ENCODE measurements at places on chromosomes 3 and 15.

DNA sequence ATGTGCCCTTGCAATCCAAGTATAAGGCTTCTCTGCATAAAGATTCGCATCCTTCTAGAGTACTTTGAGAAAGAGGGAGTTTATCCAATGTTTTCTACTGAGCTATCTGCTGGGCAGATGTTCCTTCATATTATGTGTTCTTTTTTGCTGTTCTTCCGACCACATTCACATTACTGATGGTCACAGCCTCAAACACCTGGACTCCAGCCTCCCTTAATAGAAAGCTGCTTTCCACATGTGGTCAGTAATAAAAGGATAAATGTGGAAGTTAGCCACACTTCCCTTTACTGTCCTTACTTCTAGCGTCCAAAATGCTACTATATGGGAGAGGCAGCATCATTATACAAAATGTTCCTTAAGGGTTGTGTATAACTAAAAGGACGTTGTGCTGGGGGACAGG lies 116.9 kb downstream of the CD47 start:
- DNase-seq: no peak

- no peak for DNase-seq
These were observed 49.3 kb downstream of the CEP152 start for GRCh38 chr15:48761393-48762158.

- no peak for DNase-seq
These were observed 32.4 kb downstream of the MEGF11 start for GRCh38 chr15:66221126-66221525.

DNA sequence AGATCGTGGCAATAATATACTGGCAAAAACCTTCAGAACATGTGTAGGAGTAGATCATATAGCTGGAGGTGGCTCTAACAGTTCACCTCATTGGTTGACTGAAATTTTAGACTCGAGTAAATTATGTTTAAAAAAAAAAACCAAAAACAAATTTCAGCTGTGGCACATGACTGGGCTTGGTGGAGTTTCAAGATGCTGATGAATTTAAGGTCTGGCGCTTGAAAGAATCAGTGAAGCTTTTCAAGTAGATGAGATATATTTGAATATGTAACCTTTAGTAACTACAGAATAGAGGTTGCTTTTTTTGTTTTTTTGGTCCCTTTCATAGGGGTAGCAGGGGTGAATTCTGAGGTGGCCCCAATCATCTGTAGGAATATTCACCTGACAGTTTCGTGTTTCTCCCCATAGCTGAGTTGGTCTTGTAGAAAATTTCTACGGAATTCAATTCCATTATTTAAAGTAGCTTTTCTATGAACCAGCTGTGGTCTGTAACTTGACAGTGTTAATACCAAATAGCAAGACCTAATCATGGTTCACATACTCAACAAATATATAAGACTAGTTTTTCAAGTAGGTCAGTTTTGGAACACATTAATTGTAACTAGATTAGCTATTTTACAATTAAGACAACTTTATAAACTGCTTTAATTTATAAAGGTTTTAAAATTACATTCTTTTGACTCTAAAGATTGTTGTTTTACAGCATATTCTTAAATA lies 65.6 kb downstream of the MAP4 start:
- DNase-seq: no peak

DNA sequence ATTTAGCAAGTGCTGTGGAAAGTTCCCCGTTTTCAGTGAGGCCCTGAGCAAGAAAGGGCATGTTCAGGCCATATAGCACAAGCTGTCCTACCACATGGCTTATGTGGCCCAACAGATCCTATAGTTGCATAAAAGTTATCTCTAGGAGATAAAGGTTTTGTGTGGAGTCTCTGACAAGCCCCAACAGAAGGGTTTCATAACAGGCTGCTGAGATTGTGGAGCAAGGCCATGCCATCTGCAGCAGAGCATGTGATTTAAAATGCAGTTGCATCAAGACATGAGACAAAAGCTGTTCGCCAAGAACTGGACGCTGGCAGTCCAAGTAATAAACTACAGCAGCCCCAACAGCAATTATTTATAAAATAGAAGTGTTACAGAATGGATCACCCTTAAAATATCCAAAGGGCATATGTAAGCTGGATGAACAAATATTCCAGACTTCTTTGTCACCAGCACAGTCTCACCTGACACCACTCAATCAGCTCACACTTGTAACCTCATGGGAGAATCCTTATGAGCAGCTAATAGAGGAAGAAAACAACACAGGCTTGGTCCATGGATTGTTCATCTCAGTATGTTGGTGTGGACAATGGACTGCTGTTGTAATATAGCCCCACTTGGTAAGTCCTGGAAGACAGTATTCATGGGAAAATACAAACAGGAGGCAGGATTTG lies 14.4 kb upstream of the CLDN1 start:
- DNase-seq: no peak

GRCh38 chr3:181912384-181912783 lies 200.7 kb downstream of the SOX2 start:
- no peak for DNase-seq

GRCh38 chr15:27271258-27271657 lies 300.3 kb downstream of the GABRG3 start:
- DNase-seq: peak; percentile 73

DNA sequence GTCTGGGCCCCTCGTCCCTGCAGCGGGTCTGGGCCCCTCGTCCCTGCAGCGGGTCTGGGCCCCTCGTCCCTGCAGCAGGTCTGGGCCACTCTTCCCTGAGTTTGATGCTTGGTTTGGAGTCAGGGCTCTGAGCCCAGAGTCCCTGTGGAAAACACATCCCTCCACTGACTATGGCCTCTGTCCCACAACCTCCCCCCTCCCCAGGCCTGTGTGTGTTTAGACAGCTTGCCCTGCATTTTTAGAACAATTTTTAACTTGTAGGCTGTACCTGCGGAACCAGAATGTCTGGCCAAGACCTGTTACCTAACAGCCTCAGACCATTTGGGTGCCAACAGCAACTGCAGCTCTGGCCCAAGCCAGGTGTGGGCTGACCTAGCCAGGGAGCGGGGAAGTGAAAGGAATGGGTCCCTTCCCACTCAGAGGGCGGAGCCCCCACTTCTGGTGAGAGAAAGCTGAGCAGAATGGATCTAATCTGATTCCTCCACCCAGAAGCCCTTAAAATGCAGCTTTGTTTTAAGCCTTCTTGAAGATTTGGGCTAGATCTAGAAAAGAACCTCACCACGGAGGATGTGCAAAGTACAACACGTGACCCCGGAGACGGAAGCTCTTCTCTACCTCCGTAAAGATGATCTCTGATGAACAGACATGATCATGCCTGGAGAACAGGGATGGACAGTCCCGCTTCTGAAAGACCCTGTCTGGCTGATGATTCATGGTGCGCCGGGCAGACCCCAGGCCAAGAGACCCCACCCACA lies 60.5 kb upstream of the TFRC start:
- no peak for DNase-seq

DNA sequence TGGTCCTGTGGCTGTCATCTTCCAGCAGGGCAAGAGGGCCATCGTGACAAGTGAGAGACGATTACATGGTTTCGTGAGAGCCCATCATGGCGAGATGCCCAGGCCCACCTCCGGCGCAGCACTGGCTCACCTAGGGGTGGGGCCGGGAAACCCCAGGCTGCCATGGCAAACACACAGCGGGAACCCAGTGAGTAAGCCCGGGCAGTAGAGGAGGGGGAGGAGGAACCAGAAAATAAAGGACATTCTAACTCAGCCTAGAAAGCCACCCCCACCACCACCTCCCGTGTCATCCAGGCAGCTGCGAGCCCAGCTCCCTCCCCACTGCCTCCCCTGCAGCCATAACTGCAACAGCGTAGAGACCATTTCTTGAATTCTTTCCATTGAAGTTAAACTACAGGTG lies 52.3 kb downstream of the PCSK6 start:
- DNase-seq: no peak

DNA sequence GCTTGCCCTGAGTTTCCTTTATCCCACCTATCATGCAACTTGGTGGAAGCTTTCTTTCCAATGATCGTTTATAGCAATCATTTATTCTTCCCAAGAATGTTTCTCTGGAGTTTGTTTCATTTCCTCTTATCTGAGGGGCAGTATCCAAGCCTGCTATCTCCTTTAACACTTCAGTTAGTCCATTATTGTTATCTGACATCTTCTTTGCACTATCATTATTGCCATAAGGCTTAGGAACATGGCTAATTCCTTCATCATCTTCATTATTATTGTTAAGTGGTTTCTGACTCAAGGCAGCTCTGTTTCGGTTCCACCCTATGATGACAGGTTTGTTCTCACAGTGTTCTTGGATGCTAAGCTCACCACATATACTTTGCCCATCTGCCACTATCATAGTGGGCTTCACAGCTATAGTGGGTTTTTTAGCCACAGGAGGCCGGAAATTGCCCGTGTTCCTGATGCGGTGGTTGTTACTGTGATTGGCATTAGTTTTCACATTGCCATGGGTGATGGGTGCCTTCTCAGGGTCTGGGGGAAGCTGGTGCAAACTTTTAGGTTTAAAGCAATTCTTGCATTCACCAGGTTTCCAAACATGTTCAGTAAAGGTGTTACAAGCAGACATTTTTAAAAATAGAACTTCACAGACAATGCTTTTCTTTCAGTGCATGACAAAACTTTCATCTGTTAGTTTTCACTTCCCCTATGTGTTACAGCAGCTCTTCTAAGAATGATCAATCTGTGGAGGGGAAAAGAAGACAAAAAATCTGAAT lies 110.6 kb upstream of the TSPAN3 start:
- no peak for DNase-seq

- DNase-seq: peak; percentile 82
These were observed at the start of gene ZNF609 for GRCh38 chr15:64460206-64460723. Gene ZNF609 (plus strand): TSS chr15:64460578. CDS start chr15:64499420, 38,842 bp downstream.

- no peak for DNase-seq
These were observed 52.0 kb downstream of the CCR3 start for GRCh38 chr3:46293991-46294833.

DNA sequence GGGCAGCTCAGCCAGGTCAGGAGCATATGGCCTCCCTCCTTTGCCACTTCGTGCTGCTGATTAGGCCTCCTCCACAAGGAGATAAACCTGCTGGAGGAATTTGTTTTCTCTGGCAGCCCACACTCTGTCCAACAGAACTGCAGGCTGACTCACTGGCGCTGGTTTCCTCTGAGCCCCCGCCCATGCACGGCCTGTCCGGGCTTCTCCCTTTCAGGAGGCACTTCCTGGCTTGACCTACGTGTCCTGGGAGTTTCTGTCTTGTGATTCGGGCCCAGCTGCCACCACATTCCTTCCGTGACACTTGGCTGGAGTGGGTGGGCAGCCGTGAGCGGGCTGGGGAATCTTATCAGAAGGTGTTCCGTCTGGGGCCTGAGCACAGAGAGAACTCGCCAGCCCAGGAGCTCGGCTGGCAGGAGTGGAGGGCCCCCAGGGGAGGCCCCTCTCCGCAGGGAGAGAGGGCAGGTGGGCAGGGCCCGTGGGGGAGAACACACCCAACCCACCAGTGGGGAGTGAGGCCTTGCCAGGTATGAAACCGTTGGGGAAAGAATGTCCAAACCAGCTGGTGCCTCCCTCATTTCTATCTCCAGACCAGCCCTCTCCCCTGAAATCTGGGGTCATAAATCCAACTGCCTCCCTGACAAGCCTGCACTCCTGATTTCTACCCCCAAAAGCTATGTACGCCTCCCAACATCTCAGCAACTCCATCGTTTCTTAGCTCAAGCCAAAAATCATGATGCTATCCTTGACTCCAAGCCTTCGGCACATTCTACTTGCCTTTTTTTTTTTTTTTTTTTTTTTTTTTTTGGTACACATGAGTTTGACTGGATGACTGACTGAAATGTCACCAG lies 110.6 kb upstream of the MEF2A start:
- DNase-seq: no peak

GRCh38 chr3:45123581-45124269 lies 22.5 kb downstream of the CDCP1 start:
- no peak for DNase-seq

DNA sequence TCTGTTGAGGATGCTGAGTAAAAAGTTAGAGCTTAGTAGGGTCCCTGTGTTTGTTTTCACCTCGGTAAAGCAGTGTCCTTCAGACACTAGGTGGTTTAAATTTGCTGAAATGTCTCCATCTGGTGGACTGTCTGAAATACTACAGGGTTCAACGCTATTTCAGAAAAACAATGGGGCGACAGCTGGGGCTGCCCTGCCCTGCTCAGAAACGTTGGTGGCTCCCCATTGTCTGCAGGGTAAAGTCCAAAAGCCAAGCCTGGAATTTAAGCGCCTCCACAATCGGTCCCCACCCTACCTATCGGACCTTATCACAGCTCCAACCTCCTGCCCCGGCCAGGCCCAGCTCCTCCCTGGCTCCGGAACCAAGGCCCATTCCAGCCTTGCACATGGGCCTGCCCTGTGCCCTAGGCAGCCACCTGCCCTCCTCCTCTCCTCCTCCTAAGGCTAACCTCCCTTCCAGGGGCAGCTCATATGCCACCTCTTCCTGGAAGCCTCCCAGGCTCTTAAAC lies 4.3 kb upstream of the TSEN2 start:
- DNase-seq: no peak

DNA sequence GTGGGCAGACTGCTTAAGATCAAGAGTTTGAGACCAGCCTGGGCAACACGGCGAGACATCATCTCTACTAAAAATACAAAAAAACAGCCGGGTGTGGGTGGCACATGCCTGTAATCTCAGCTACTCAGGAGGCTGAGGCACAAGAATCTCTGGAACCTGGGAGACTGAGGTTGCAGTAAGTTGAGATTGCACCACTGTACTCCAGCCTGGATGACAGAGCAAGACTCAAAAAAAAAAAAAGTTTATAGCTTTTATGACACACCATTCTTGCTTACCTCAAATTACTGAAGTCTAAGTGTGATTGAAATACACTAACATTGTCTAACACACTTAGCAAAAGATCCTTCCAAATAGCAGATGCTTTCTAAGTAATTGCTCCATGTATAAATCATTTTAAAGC lies 207.6 kb downstream of the STAG1 start:
- DNase-seq: no peak

- no peak for DNase-seq
These were observed 12.4 kb upstream of the CCDC80 start for GRCh38 chr3:112653209-112653871.

- DNase-seq: no peak
These were observed 313.1 kb downstream of the CADM2 start for GRCh38 chr3:85271911-85272310.

DNA sequence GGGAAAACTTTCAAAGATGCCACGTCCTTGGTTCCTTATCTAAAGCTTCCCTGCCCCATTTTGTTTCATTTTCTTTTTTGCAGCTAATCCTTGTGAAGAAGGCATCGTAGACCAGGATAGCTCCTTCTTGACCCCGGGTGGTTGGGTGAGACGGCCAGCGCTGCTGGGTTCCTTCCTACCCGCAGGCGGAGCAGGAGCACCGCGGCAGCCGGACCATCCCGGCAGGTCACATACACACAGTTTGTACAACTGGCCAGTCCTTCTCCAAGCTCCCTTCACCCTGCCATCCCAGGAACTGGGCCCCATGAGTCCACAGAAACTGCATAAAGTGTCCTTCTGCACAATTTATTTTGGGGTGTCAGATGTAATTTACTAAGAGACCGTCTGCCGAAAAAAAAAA lies 83.9 kb downstream of the MEGF11 start:
- no peak for DNase-seq

DNA sequence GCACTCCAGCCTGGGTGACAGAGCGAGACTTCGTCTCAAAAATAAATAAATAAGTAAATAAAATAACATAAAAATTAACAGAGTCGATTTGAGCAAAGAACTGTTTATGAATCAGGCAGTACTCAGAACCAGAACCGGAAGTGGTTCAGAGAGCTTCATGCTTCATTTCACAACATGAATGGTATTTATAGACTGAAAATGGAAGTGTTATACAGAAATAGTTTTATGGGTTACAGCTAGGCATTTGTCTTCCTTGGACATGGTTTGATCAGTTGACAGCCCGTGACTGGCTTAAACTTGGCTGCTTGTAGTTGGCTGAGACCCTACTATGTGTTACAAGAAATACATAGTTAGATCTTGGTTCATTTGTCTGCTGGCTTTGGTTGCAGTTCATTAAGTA lies 216.0 kb upstream of the MCTP2 start:
- DNase-seq: no peak

- no peak for DNase-seq
These were observed 18.4 kb downstream of the CTXND1 start for GRCh38 chr15:80233581-80233980.

Measured in NCI-H510A (cell line).